ENCODE measurements at places on chromosomes 12 and 14. TPM values are rescaled to one million over a fixed set of nuclear protein-coding genes. Genes with fewer than 3 reads are reported as not detected.
A peak's percentile ranks its signal among the peaks of the same experiment; 100 is the strongest.

- no peak for DNase-seq
Observed at GRCh38 chr12:87332987-87333726, 696.0 kb downstream of the C12orf50 start.

- no peak for DNase-seq
Observed at GRCh38 chr12:9649532-9649940, 20.0 kb upstream of the CLEC2D start.

- DNase-seq: peak; percentile 39
Observed at GRCh38 chr14:86961106-86961716, 1031.8 kb downstream of the GALC start.

DNA sequence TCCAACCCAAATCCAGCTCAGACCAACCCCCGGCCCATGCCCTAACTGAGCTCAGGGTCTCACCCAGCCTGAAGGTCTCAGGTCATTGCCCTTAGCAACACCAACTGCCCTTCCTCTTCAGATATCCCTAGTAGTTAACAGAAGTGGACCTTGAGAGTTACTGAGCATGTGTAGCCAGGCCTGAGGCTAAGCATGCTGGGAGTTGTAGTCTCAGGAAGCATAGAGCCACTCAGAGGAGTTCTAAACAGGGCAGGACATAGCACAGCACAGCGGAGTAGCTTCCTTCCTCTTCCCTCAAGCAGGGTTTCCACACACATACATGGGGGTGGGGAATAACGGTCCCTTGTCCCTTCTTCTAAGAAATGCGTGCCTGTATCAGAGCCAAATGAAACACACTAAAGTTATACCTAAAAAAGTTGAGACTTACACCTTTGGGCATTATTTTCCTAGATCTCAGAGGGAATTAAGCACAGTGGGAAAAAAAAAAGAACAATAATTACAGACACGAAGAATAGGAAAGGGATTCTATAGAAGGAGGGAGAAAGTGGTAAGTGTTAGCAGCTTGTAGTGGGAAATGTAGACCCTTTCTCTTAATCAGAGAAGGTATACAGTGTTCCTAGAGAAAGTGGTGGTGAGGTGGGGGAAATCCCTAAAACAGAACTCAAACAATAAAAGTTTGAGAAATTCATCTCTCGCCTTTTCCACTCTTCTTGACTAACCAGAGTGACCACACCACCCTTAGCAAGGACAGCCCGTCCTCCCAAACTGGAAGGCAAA, 4.4 kb downstream of the KMT2D start:
- peak; percentile 87 for DNase-seq

DNA sequence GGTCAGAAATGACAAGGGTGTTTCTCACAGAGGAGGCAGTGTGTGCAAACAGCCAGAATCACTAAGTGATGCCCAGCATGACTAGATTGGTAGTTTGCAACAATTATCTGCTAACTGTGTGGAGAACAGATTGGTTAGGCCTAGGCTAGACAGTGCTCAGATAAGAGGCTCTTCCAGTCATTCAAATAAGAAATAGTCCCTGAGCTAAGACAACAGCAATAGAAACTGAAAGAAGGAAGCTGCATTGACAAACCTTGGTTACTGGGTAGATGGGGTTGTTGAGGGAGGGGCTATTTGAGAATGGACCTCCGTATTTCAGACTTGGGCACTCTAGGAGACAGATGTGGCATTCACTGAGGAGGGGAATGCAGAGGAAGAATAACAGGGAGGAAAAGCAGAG, 255.0 kb upstream of the NPAS3 start:
- DNase-seq: no peak

GRCh38 chr14:23447361-23448350, 12.2 kb upstream of the MYH7 start:
- DNase-seq: no peak

DNA sequence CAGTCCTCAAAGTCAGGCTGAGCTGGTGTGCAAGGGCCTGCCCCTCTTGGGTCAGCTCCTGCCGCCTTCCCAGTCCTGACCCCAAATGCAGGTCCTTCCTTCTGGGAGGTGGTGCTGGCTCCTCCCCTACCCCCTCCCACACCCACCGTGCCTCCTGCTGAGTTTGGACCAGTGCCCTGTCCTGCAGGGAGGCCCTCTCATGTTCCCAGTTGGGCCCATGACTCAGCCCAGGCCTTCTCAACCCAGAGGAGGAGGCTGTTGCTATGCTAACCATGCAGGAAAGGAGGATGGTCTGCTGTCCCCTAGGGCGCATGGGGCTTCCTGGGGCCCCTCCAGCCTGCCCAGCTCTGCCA, 4.4 kb downstream of the ZBTB42 start:
- DNase-seq: peak; percentile 82

DNA sequence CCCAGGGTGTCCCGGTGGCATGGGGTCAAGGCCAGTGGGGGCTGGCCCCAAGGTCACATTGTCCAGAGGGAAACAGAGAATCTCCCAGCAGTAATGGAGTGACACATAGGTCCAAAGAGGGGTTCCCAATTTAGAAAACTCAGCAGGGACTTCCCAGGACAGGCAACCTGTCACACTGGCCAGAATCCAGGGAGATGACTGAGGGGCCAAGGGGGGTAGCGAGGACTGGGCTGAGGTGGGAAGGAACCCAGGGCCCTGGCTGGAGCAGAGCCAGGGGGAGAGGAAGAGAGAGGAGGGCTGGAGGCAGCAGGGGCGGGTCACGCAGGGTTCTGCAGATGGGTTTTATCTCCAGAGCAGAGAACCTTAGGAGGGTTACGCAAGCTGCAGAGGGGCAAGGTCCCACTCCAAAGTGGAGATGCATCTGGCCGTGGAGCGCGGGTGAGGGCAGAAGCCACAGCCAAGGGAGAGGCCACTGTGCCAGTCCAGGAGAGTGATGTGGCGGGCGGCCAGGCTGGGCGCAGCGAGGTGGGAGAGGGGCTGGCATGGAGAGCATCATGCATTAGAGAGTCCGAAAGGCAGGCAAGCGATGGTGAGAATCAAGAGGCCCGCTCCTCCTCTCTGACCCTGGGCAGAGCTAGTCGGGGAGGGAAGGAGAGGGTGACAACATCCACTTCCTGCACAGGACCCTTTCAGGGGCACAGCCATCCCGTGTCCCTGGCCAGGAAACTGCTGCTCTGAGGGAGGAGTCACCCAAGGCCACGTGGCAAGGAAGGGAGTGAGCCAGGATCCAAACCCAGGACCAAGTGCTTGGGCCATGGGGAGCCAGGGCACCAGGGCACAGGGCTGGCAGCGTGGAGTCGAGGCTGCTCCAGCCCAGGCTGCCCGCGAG, 29.0 kb downstream of the NCOR2 start:
- no peak for DNase-seq

EPS8 gene
- total RNA-seq: 107 TPM

CATSPERB gene
- total RNA-seq: 0.11 TPM

HCAR2 gene
- not detected for total RNA-seq

Measured in GM23248 (cell line).